Uterus (tissue), 4 donors: ENCODE measurements at places on chromosomes 2 and 18. TPM values are rescaled to one million over a fixed set of nuclear protein-coding genes. Genes with fewer than 3 reads are reported as not detected.

DNA sequence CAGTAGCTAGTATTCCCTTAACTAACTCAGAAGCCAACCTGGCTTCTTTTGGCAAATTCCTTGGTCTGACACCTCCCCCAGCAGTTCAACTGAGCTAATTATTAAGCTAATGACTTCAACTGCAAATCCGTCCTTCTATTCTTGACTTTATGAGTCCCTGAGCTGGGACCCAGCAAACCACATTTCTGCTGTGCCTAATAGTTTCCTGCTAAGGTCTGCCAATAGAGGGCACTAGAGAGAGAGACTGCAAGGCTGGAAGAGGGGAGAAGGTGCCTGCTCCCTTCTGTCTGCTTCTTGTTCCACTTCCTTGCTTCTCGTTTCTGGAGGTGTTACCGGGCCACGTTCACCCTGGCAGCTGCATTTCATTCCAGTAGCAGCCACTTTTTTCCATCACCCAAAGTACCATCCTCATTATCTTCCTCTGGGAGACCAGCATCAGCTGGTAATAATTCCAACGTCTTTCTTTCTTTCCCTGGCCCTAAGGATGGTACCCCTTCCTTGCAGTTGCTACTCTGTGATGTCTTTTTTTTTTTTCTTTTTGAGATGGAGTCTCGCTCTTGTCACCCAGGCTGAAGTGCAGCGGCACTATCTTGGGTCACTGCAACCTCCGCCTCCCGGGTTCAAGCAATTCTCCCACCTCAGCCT, 352.0 kb downstream of the TNS1 start:
- DNase-seq: no peak

The ABCG5 gene
- total RNA-seq: not detected

The IL1R2 gene
- total RNA-seq: 5.4 TPM

DNA sequence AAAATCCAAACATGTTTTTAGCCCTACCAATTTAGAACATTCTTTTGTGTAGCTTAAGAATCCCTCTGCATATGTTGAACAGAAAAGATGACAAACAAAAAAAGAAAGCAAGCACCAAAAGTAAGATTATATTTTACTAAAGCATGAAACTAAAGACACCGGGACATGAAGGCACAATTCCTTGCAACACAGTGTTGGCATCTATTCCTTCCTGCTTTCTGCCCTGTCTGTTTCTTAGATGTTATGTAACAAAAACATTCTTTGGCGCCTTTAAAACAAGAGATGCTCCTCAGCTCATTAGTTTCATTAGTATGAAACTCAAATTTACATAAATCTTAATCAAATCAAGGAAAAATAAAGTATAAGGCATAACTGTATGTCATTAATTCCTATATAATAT, 106.6 kb downstream of the TMEM131 start:
- DNase-seq: no peak

GRCh38 chr18:48540251-48541025, 1.6 kb downstream of the CTIF start:
- DNase-seq: peak; percentile 65

The TWIST2 gene
- total RNA-seq: 30.2 TPM

DNA sequence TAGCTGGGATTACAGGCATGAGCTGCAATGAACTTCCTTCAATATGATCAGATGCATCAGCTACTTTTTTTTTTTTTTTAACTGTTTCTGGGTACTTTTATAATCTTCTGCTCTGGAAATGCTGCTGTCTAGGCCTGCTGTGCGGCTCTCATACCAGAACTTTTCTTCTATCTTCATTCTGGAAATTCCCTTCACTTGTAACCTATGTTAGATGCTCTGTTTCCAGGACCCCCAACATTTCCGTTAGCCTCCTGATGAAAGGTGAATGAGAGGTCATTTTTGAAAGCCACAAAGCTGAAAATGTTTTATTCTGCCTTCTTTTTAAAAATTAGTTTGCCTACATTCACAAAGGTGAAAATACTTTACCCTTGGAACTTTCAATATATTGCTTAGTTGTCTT, 8.6 kb downstream of the AGFG1 start:
- no peak for DNase-seq

The FER1L5 gene
- not detected for total RNA-seq

The RGPD3 gene
- total RNA-seq: 1.5 TPM

- no peak for DNase-seq
Measured at GRCh38 chr2:162967147-162967546, 128.6 kb upstream of the KCNH7 start.

The SNED1 gene
- 18.5 TPM for total RNA-seq

DNA sequence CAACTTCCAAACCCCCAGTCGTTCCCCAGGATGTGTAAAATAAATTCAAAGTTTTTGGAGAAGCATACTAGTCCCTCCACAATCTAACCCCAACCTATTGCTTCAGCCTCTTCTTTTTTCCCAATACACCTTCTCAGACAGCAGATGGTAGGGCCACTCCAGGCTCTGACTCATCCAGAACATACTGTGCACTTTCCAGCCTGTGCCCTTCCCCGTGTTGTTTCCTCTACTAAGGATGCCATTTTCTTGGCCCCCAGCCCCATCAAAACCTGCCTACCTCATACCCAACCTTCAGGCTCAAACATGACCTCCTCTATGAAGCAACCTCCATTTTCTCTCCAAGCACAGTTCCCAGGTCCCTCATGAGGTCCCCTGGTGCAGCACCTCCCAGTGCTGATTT, 669.3 kb downstream of the BCL11A start:
- DNase-seq: no peak

DNA sequence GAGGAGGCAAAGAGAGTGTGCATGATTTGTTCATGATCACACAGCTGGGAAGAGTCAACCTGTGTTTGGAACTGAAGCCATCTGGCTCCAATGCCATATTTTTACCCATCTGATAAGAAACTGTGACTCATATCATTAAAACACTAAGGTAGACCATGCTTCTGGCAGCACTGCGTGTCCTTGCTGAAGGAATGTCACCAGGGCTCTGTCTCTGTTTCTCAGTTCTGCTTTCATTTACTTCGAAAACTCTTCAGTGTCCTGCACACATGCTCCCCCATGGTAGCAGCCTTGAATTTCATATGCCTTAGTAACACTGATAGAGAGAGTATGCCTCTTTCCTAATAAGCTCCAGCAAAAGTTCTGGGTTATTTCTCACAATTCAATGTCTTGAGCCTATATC, 830.4 kb downstream of the DCDC2C start:
- no peak for DNase-seq

The IL1RN gene
- 0.77 TPM for total RNA-seq

The HOXD11 gene
- total RNA-seq: not detected

DNA sequence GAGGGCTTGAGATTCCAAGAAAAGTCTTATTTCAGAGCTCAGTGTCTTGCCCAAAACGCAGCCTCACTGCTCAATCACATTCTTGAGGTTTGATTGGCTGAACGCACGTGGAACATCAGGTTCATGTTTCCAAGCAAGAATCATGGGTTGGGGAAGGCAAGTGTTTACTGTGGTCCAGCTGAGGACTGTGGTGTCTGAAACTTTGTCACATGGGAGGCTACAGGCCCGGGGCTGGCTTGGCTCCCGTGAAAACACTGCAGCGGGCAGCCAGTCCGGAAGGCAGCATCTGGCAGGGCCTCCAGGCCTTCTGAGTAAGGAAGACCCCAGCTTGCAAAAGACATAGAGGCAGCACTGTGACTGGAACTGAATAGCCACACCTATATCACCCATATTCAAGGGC, 84.7 kb downstream of the POLR1A start:
- DNase-seq: peak; percentile 21

The NR4A2 gene
- 0.83 TPM for total RNA-seq

- DNase-seq: no peak
Measured at GRCh38 chr2:226623587-226624368, 175.8 kb downstream of the IRS1 start.

The C2orf74 gene
- 18.2 TPM for total RNA-seq

GRCh38 chr2:75524276-75524911, 36.3 kb downstream of the EVA1A start:
- DNase-seq: no peak

DNA sequence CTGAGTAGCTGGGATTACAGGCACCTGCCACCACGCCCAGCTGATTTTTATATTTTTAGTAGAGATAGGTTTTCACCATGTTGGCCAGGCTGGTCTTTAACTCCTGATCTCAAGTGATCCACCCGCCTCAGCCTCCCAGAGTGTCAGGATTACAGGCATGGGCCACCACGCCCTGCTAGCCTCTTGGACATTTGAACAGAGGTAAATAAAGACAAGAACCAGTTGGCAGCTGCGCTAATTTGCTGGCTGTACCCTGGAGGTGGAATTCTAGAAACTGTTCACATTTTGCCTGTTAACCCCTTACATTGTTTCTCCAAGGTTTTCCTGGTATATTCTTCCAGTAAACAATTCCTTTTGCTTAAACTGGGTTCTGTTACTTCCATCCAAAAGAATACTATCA, 132.9 kb downstream of the CDH2 start:
- DNase-seq: no peak

The DTNA gene
- 13.8 TPM for total RNA-seq

- no peak for DNase-seq
Measured at GRCh38 chr2:206343816-206344215, 69.4 kb downstream of the ZDBF2 start.

GRCh38 chr18:8496186-8496585, 113.1 kb upstream of the RAB12 start:
- no peak for DNase-seq

The PAX3 gene
- not detected for total RNA-seq

- DNase-seq: no peak
Measured at GRCh38 chr2:18262601-18263000, 297.9 kb downstream of the RDH14 start.

The NGEF gene
- 6.8 TPM for total RNA-seq

DNA sequence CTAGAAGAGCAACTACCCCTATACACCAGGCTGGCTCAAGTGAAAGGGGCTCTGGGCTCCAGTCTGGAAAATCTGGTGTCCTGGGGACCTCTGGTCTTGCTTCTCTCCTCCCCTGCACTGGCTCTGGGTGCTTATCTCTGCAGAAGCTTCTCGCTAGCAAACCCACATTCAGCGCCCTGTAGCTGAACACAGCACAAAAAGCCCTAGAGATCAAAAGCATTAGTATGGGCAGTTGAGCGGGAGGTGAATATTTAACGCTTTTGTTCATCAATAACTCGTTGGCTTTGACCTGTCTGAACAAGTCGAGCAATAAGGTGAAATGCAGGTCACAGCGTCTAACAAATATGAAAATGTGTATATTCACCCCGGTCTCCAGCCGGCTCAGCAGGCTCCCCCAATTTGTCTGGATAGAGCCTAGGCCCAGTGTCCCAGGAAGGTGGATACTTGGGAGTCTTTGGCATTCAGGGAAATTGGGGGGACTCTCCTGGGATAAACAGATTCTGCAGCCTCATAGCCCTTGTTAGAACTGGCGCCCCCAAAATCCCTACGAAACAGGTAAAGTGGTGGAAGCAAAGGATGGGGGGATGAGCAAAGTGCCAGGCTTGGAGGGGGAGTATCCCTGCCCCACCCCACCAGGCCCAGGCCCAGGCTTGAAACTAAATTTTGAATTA, 2.5 kb upstream of the HOXD4 start:
- DNase-seq: no peak

DNA sequence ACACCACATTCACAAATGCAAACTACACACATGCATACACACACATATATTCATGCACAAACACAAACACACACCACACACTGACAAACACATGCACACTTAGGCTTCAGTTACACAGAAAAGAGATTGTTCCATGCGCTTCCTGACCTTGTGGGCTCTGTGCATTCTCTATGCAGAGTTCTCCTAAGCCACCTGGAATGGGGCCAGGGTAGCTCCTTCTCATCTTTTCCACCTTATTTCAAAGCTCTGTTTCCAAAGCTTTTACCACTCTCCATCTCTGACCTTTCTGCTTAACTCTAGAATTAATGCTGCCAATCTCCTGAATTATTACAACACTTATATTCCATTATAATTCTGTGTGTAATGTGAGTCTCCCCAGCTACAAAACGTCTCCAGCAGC, 522.3 kb upstream of the MYT1L start:
- DNase-seq: no peak

DNA sequence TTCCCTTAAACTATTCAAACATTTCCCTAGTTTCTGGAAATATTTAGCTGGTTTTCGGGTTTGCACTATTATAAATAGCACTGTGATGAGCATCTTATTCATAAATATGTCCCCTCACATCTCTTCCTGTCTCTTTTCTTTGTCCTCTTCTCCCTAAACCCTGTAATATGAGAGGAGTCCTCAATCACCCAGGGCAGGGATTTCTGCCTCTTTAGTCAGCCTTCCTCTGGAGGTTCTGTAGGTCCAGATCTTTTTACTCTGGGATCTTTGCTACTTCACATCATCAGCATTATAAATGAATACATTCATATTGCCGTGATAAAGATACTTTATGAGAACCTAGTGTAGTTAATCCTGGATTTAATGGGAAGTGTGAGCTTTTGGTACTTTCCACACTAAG, 87.9 kb upstream of the TTN start:
- no peak for DNase-seq

DNA sequence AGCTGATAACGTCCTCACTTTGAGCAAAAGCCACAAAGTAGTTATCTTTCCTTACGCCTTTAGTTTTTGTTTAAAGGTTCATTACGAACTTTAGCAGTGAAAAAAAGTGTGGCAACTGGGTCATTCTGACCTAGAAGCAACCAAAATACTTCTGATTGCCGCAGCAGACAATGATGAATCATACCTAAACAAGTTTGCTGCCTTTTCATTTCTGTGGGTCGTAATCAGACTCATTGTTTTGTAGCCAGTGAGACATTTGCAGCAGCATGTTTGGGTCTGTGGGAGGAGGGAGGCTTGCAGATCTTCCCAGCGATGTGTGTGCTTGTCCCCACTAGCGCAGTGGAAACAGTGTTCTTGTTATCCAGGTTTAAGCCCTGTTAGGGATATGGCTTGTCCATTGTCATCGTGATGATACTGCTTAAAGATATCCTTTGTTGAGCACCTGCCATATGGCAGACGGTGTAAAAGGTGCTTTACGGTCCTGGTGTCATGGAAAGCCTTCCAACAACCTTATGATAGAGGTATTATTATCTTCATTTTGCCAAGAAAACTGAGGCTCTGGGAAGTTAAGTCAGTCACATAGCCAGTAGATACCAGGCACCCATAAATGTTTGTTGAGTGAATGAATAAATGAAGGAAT, 1.3 kb upstream of the GREB1 start:
- peak; percentile 55 for DNase-seq

The MFSD6 gene
- total RNA-seq: 28.3 TPM

The CNGA3 gene
- not detected for total RNA-seq

The TUBB8B gene
- total RNA-seq: 0.46 TPM

The KCNK3 gene
- total RNA-seq: 7.8 TPM

DNA sequence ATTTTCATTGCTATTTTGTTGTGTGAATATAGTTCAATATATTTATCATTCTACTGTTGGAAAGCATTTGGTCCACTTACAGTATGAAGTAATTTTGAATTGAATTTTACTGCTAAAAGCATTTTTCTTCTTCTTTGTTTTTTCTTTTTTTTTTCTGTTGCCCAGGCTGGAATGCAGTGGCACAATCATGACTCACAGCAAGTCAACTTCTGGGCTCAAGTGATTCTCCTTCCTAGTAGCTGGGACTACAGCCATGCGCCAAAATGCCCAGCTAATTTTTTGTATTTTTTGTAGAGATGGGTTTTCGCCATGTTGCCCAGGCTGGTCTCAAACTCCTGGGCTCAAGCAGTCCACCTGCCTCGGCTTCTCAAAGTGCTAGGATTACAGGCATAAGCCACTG, 2.4 kb upstream of the ETAA1 start:
- no peak for DNase-seq

The PRKAG3 gene
- not detected for total RNA-seq
